ENCODE measurements at places on chromosomes 16 and 17.

DNA sequence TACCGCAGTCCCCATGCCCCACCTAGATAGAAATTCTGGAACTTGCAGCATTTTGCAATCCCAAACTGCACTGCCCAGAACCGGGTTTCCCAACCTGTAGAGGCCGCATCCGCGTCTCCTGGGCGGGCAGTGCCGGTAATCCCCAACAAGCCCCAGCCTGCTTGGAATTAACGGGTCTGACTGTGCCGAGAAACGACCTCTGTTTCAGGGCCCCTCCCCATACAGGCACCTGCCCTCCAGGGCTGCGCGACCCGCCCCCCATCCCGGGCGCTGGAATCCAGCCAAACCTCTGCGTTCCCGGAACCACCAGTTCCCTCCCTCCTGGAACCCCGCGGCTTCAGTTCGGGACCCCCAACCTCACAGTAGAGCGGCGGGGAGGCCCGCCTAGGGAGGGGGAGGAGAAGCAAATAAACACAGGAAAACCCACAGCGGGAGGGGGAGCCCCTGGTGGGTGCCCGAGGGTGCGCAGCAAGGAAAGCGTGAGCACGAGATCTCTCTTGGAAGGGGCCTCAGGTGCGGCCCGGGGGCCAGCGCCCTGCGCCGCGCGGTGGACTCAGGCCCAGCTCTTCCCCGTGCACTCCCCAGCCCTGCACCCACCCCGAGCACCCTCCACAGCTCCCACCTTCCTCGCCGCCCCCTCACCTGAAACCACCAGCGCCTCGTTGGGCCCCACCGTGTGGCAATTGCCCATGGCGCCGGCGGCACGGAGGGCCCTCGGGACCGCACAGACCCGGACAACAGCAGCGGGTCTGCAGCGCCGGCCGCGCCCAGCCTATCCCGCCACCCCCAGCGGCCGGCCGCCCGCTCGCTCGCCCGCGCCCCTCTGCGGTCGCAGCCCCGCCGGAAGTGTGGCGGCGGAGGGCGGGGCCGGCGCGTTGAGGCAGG, at the start of gene FLOT2:
Gene FLOT2 (minus strand): TSS at position 850 of the 885 bp plus-strand sequence. CDS start 159 bp downstream, at position 691.
- DNase-seq = peak; percentile 59

DNA sequence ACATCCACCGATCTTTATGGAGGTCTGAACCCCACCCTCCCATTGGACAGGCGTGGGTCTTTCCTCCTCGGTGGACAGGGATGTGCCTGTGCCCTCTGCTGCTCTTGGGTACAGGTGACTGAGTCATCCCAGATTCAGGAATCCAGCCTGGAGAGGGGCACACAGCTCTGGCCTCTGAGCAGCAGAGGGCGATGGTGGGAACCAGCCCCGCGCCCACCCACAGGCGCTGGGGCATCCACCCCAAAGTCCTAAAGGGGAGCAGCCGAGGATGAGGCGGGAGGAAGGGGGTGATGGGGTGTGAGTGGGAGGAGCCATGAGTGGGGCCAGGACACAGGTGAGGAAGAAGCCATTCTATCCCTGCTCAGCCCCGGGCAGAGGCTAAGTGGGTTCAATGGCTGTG, 35.0 kb downstream of the ENGASE start:
- DNase-seq = no peak

- no peak for DNase-seq
These were observed 17.5 kb downstream of the NOS2 start for GRCh38 chr17:27782791-27783206.

DNA sequence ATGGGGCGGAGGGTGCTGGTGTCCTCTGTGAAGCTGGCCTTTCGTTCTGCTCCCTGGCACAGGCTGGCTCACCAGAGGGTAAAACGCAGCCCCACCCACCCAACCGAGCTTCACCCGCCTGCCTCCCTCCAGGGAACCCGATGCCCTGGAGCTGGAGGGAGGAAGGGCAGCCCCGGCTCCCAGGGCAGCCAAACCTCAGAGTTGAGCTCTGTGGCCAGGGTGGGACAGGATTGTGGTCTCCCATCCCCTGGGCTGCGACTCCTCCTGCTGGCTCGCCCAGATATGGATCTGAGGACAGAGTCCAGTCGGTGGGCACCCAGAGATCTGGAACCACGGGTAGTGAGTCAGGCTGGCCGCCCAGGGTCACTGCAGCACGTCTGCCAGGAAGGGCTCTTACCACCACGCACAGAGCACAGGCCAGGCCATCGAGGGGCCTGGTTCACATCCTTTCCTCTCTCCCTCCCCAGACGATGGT, 42.6 kb upstream of the CHMP6 start:
- DNase-seq = no peak

DNA sequence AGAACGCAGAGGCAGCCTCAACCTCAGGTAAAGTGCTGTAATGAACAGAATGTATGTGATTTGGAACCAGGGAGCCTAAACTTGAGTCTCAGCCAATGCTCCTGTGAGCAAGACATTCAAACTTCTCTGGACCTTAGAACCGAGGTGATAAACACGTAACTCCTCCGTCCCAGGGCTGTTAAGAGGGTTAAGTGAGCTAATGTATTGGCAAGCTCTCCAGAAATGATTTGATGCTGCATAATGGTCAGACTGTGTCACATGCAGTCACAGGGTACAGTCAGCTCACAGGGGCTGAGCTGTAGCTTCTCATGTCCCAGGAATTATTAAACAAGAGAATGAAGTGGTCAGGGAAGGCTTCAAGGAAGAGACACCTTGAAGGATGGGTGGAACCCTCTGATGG, 10.0 kb upstream of the SLC4A1 start:
- no peak for DNase-seq

DNA sequence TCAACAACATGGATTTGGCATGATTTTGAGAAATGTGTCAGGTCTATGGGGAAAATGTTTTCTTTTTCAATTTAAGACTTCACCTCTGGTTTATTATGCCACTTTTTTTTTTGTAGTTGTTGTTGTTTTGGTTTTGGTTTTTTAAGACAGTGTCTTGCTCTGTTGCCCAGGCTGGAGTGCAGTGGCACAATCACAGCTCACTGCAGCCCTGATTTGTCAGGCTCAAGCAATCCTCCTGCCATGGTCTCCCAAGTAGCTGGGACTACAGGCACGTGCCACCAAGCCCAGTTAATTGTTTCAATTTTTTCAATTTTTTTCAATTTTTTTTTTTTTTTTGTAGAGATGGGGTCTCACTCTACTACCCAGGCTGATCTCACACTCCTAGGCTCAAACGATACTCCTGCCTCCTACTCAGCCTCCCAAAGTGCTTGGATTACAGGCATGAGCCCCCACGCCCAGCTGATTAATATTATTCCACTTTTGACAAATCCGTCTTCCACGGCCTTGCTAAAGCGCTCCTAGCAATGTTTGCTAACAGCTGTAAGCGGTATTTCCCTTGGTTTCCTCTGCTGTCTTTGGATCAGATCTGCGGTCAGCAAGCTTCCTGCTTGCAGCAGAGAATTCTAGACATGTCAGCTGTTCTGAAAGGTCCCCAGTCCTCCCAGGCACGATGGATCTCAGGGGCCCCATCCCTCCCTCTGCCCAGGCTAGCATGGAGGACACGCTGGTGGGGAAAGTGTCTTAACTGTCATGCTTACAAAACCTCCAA, 7.0 kb upstream of the MILR1 start:
- DNase-seq = peak; percentile 41

- no peak for DNase-seq
These were observed 22.0 kb downstream of the CLUH start for GRCh38 chr17:2689411-2690164.

- DNase-seq = no peak
These were observed 1.7 kb downstream of the TBKBP1 start for GRCh38 chr17:47695429-47696376.

GRCh38 chr17:40191237-40192208, 14.3 kb downstream of the RAPGEFL1 start:
- peak; percentile 76 for DNase-seq

- no peak for DNase-seq
These were observed 5.0 kb downstream of the GRB2 start for GRCh38 chr17:75400326-75400939.

- DNase-seq = no peak
These were observed 581.0 kb downstream of the KCNJ18 start for GRCh38 chr17:22273308-22273707.

- DNase-seq = no peak
These were observed 20.7 kb upstream of the GLG1 start for GRCh38 chr16:74627506-74628220.

- DNase-seq = no peak
These were observed 70.5 kb upstream of the CIBAR2 start for GRCh38 chr16:85182774-85183173.

DNA sequence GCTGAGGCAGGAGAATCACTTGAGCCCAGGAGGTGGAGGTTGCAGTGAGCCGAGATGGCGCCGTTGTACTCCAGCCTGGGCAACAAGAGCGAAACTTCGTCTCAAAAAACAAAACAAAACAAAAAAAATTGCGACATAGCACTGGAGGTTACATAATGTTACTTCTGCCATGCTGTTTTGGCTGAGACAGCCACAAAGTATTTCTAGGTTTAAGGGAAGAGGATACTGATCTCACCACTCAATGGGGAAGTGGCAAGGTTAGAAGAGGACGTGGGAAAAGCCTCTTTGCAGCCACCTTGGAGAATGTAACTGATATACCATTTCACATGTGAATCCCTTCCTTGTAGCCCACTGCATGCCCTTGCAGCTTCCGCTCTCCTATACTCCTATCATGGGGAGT, 131.2 kb upstream of the NLRP1 start:
- DNase-seq = no peak

DNA sequence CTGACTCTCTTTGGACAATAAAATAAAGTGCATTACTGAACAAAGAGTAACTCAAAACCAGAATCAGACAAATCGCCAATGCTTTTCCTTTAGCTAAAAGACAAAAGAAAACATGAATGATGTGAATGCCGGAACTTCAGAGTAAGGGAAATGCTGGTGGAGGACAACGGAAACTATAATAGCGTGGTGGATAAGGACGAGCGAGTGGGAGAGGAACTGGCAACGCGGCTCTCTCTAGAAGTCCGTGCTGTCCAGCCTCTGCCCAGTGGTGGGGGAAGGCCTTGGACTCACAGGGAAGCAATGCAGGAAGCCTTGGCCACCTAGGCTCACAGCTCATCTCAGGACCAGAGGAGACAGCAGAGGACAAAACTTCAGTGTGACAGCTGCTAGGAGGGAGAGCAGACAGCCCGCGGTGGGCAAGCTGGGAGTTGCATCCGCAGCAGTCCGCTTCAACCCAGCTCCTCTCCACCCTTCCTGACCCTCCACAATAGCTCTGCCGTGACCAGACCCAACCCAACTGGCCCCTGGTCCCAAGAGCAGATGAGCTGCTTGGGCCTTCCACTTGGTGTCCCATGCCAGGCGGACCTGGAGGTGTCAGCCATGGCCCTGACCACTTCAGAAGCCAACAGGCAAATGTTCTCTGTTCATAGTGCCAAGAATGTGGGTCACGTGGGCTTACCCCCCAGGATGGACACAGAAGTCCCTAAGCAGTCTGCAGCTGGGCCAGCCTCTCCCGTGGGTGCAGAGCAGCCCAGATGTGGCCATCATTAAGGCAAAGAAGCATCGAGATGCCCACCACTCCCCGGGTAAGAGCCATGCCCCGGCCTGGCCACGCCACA, 5.3 kb upstream of the FAAP100 start:
- DNase-seq = no peak

DNA sequence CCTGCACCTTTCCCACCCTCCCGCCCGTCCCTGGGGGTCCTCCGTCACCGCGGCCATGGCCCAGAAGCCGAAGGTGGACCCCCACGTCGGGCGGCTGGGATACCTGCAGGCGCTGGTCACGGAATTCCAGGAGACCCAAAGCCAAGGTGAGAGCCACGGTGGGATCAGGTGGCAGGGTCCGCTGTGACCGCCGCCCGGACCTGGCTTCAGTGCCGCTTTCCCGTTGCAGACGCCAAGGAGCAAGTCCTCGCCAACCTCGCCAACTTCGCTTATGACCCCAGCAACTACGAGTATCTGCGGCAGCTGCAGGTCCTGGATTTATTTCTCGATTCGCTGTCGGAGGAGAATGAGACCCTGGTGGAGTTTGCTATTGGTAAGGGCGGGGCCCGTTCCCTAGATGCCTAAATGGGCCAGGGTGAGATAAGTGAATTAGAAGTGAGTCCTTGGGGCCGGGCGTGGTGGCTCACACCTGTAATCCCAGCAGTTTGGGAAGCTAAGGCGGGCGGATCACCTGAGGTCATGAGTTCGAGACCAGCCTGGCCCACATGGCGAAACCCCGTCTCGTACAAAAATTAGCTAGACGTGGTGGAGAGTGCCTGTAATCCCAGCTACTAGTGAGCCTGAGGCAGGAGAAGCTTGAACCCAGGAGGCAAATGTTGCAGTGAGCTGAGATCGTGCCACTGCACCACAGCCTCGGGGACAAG, 617 bp downstream of the ARMC7 start:
- peak; percentile 37 for DNase-seq

GRCh38 chr17:44867841-44868240, 20.2 kb downstream of the HIGD1B start:
- no peak for DNase-seq

GRCh38 chr17:7394452-7395191, at the start of gene PLSCR3:
TSS of gene PLSCR3 (minus strand) at chr17:7394525. CDS start at chr17:7394110, 415 bp downstream.
- DNase-seq = peak; percentile 91

- DNase-seq = peak; percentile 36
These were observed 2.0 kb upstream of the TTYH2 start for GRCh38 chr17:74211141-74211911.

- DNase-seq = peak; percentile 82
These were observed 11.2 kb downstream of the MRPL27 start for GRCh38 chr17:50361561-50362480.

DNA sequence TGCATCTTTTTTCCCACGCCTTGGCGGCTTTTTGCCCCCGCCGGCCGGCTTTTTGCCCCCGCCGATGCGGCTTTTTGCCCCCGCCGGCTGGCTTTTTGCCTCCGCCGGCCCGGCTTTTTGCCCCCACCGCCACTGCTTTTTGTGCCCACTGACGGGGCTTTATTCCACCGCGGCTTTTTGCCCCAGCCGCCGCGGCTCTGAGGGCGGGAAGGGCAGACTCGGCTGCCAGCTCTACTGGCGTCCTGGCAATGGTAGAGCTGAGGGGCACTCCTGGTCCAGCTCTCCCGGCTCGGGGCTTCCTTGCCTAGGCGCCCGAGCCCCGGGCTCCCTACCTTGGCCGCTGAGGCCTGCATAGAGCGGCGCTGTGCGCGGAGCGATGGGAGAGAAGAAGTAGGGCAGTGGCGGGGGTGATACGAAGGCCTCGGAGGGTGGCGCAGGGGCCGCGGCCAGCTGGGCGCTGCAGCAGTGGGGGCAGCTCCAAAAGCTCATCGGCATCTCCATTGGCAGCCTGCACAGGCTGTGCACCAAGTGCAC, 591.4 kb downstream of the TP53TG3F start:
- DNase-seq = no peak

- no peak for DNase-seq
These were observed 29.6 kb downstream of the HS3ST3B1 start for GRCh38 chr17:14330492-14330962.
